Pancreas (tissue), 10 donors: ENCODE measurements at places on chromosomes 2 and 18.

DNA sequence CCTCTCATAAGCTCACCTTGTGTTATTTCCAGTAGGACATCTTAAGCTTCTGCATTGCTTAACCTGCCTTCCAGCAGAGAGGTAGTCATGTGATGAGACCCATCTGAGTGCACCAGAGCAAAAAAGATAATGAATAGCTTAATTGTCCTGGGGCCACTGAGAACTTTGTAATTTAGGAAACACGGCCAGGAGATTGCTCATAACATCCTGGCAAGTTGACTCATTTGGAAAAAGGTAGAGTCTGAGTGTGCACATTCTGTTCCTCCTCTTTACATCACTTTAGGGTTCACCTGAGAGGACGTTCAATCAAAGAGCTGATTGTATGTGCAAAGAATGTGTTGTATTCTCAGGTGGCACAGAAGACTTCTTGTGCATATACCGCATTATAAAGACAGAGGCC is 830.2 kb upstream of the SOX11 start:
- DNase-seq: no peak

DNA sequence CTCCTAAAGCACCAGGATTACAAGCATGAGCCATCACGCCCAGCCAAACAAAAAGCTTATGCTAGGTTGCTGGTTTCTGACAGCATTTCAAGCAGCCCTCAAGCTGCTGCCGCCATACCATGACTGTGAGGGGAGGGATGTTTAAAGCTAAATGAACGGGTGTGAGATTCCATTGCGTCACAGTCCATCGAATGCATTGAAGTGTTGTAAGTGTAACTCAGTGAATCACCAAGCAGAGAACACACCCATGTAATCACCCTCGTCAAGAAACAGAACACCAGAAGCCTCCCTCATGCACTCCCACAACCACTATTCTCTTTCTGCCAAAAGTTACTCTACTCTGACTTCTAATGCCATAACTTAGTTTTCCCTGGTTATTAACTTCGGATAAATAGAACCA is 32.8 kb upstream of the MC5R start:
- no peak for DNase-seq

DNA sequence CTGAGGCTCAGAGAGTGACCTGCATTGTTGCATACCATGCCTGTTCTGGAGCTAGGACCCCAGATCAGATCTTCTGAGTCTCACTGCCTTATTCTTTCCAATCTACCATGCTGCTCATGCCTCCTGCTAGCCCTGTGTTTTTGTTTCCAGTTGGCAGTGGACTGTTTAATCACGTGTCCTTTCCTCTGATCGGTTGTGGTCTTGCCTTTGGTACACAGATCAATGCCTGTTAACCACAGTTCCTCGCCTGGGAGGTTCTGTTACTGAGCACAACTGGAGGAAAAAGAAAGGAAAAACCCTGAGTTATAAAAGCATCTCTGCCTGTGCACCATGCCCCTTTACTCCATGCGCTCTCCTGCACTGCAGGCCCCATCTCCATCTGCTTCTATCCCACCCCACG is 329.1 kb downstream of the SETBP1 start:
- DNase-seq: no peak

DNA sequence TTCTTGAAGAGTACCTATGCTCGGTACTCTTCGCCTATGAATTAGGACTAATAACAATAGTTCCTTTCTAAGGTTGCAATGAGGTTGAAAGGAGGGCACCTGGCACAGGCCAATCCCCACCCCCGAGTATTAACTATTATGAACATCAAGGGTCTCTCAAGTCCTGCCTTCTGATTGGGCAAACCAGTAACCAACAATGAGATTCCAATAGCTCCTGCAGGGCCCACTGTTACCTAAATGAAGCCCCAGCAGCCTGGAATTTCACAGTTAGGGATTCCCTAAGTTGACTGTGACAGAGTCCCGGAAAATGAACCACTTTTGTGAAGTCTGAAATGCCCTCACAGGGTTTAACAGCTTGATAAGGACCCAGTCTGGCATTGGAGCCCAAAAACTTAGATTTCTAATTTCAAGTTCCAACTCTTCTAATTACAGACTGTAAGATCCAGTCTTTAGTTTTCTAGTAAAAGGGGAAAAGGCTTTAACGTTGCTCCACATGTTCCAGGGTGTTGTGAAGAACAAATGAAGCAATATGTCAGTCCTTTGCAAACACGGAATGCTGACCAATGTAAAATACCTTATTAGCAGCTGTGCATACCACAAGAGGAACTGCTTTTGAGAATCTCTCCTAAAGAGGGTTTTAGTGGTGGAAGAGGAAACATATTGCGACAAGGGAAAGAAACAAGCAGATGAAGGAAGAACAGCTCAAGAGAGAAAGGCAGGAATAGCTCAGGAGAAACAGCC is 277.7 kb upstream of the MAP2 start:
- no peak for DNase-seq

DNA sequence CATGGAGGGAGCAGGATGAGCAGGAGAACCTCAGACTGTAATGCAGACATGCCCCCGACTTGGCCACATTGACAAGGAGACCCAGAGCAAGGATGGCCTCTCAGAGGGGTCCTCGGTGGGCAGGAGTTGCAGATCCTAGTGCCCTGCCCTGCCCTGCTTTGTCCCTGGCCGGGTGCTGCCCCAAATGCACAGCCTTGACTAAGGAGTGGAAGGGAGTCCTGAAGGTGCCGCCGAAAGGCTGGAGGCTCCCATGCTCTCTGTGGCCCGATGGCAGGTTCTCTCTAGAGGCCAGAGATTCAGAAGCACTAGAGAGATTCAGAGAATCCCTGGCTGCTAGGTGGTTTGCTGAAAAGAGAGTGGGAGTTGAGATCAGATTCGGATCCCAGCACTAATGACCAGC is 64.4 kb downstream of the MARCO start:
- no peak for DNase-seq

DNA sequence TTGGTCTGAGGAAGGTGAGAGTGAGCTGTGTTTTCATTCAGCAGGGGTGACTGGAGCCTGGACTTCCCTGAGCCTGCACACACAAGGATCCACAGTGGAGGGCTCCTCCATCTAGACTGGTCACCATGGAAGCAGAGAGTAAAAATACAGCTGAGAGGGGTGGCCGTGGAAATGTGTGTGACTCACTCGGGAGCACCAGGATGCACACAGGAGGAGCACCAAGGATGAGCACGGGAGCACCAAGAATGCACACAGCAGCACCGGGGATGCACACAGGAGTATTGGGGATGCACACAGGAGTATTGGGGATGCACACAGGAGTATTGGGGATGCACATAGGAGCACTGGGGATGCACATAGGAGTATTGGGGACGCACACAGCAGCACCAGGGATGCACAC is 365.2 kb upstream of the MYT1L start:
- DNase-seq: no peak

- DNase-seq: no peak
Observed at GRCh38 chr2:25912851-25913695, 34.8 kb upstream of the ASXL2 start.

DNA sequence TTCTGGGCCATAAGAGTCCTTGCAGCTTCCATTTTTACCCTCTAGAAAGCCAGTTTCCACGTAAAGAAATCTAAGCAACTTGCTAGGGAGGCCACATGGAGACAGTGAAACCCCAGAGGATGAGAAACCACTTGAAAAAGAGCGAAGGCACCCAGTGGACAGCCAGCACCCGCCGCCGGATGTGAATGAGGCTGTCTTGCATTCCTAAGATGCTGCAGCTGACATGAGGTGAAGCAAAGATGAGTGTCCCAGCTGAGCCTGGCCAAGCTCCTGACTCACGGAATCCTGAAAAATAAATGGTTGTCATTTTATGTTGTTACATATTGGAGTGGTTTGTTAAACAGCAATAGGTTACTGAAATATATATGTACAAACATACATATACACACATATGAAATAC is 65.9 kb upstream of the STPG4 start:
- DNase-seq: no peak

DNA sequence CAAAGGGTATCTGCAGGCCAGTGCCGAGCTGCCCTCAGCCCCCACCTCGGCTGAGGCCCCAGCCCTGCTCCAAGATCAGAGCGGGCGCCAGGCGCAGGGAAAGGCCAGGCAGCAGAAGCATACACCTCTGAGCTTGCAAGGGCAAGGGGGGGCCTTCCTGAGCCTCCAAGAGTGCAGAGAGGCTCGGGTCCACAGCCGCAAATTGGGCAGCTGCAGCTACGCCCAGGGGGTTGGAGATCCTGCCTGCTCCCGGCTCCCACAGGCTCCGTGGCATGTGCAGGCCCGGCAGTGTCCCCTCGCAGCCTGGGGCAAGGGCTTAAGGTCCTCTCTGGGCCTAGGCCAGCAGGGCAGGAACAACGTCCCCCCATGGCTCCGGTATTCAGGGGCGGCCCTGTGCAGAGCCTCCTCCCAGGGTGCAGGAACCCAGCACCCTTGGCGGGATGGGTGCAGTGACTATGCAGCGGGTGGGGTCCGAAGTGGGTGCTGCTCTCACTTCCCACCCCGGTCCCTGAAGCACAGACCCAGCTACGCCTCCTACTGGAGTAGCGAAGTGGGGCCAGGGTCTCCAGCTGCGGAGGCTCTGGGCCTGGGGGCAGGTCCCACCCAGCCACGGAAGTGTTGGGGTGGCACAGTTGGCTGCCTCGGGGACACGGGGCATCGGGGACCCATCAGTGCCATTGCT is 120.2 kb upstream of the TMEFF2 start:
- DNase-seq: peak; percentile 15

DNA sequence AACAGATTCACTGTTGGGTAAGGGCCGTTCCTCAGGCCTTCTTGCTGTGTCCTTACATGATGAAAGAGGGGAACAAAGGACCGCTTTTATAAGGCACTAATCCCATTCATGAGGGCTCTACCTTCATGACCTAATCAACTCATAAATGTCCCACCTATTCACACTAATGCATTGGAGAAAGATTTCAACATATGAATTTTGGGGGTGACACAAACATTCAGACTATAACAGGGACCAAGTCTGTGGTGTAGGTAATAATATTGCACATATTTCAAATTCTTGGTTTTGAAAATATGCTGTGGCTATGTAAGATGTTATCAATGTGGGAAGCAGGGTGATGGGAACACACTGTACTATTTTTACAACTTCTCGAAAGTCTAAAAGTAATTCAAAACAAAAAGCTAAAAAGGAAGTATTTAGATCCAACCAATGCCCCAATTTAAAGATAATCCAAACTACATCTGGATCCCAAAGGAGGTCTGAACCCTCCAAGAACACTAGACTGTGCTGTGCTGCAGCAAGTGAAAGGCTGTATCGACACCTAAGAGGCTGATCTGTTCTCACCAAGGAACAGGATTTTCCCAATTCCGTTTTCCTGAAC is 82.4 kb upstream of the TGIF1 start:
- no peak for DNase-seq

- DNase-seq: no peak
Observed at GRCh38 chr2:181371195-181371594, 86.0 kb upstream of the ITGA4 start.

GRCh38 chr2:85976106-85976920 is 87.5 kb upstream of the ST3GAL5 start:
- DNase-seq: peak; percentile 27

DNA sequence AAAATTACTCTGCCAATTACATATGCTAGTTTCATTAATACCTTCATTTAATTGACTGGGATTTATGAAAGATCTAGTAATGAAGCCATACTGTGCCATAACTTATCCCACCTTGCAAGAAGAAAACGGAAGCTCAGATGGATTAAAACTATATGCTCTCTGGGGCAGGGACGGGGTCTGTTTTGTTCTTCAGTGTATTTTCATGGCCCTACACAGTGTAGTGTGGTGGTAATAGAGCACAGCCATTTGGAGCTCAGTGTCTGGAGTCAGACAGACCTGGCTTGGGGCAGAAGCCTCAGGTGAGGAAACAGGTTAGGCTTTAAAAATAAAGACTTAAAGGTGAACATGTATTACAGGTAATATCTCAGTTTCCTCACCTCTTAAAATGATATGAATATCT is 62.3 kb downstream of the FIGN start:
- DNase-seq: no peak

- DNase-seq: no peak
Observed at GRCh38 chr18:30175621-30176225, 866.8 kb downstream of the DSC3 start.

- DNase-seq: no peak
Observed at GRCh38 chr2:12819103-12819475, 102.4 kb downstream of the TRIB2 start.

DNA sequence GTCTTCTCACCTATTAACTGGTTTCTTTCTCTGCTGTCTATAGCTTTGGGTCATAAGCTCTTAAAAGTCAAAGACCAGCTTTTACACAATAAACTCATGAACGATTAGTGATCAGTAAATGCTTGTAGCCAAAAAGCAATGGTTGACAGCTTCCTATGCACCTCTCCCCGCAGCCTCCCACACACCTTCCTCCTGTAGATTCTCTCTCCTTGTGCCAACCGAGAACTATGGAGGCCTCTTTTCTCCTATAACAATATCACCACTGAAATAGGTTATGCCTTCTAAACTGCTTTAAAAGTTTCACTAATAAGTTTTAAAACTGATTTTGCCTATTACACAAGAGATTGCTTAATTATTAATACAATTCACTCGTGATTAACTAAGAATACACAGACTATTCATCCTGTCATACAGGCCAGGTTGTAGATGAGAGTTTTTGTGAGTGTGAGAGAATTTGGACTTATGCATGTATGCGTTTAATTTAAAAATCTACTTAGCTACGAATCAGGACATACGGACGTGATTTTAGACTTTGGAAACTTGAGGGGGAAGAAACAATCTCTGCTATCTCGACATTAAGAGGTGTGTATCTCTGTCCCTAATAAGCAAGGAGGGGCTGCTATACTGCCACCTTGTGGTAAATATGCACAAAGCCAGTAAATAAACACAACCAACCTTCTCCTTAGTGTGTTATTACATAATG is 229.1 kb upstream of the RBBP8 start:
- peak; percentile 6 for DNase-seq

DNA sequence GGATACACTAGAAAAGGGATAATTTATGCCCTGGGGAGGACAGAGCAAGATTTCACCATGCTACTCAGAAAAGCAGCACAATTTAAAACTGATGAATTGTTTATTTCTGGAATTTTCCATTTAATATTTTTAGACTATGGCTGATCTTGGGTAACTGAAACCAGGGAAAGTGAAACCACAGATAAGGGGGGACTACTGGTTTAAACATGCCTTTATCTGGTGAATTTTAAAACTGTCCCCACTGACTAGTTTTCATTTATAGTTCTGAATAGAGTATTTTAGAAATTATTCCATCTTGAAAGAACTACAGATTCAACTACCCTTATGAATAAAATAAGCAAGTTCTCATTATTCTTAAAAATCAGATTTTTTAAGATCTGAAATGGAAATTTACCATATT is 15.0 kb downstream of the NFU1 start:
- DNase-seq: no peak
